ENCODE measurements at places on chromosomes 12 and 14.
A peak's percentile ranks its signal among the peaks of the same experiment; 100 is the strongest.

- no peak for DNase-seq
These were observed 50.6 kb downstream of the DAAM1 start for GRCh38 chr14:59239022-59239421.

DNA sequence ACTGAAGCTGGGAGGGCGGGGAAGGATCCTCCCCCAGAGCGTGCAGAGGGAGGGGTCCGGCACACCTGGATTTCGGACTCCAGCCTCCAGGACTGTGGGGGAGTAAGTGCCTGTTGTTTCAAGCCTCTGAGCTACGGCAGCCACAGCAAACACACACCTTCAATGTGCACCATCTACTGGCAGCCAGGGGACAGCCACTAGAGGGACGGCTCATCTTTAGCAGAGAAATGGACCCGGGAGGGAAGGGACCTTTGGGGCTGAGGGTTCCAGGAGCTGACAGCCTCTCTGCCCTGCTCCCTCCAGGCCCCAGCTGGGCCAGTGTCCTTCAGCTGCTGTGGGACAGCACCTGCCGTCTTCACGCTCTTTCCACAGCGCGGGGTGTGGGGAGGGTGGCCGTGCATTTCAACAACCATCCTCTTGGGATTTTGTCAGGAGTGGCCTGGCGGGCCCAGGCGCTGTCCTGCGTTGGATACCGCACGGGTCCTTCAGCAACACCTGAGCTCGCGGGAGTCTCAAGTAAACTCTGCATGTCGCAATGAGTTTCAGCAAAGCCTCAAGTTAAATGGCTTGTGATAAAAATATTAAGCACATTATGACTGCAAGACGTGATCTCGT is 209.2 kb upstream of the C14orf180 start:
- DNase-seq = no peak

GRCh38 chr14:75515629-75515996 is 6.7 kb upstream of the BATF start:
- DNase-seq = no peak

DNA sequence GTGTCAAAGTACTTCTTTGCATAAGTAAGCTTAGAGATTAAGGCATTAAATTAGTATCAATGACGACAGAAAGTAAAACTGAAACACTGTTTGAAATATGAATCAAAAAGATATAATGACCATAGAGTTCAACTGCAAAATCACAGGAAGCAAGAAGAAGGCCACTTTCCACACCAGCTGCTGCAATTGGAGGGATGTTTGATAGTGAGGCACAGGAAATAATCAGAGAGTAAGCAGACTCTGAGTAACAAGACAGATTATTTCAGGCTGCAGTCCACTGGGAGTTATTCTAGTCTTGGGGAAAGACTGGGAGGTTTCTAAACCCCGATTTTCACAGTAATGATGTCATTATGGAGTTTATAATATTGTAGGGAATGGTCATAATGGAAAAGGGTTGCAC is 12.9 kb downstream of the MDGA2 start:
- no peak for DNase-seq

DNA sequence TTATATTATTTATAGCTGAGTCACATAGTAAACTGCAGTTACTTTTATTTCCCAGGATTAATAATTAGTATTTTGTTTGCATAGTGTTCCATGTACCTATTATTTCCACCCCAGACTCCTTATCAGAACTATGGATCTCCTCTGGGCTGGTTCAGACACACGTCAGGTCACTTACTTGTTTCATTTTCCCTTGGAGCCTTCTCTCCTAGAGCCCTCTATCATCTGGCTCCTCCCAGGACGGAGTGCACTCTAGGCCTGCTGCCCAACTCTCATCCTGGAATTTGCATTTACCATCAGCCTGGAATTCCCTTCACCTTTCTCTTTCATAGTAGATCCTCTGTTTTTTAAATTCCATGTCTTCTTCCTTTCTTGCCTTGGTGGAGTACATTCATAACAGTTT is 28.5 kb upstream of the GALNT16 start:
- DNase-seq = no peak

GRCh38 chr12:55932551-55932910 is 1.6 kb downstream of the DGKA start:
- DNase-seq = peak; percentile 74
